ENCODE measurements at places on chromosomes 5 and 9. TPM values are rescaled to one million over a fixed set of nuclear protein-coding genes. Genes with fewer than 3 reads are reported as not detected.

DNA sequence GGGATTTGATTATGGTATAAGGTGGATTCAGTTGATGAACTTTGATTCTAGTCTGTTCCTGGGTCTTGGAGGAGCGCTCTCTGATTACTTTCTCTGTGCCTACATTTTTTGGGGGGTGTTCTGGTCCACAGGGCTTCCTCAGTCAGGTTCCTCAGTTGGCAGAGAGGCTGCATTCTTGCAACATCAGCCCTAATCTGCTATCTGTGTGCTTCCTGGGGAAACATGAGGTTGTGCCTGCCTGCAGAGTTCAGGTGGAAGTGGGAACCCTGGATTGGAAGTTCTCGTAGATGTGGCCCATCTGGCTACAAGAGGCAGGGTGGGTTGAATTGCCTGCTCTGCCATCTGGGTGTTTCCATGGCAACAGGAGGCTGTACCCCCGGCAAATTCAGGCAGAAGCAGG lies 24.5 kb downstream of the POLK start:
- no peak for DNase-seq

- DNase-seq: no peak
These were observed 86.8 kb downstream of the ZNF622 start for GRCh38 chr5:16378762-16379161.

DNA sequence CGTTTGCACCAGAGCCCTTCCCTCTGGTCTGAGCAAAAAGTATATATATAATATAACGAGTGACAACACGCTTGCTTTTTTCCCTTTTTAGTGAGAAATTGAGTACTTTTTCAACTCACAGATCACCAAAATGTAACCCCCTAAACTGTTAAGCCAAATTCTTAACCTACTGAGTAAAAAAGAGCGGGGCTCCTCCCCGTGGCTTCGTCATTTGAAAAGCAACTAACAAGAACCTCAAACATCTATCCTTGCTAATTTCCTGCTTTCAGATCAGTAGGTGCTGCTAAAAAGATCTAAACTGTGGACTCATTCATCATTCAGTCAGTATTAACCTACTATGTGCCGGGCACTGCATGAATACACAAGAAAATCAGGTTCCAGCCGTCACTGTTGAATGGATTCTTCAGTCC lies 1.0 kb upstream of the PTBP3 start:
- no peak for DNase-seq

- no peak for DNase-seq
These were observed 140.8 kb upstream of the OTULINL start for GRCh38 chr5:14440582-14441431.

The GABRA1 gene
- not detected for total RNA-seq

The EXOSC2 gene
- 17.4 TPM for total RNA-seq
